ENCODE measurements at places on chromosomes 7 and 10. TPM values are rescaled to one million over a fixed set of nuclear protein-coding genes. Genes with fewer than 3 reads are reported as not detected.
A peak's percentile ranks its signal among the peaks of the same experiment; 100 is the strongest.

GRM8 gene
- not detected for total RNA-seq

GRCh38 chr7:134480202-134480601 lies 21.3 kb upstream of the AKR1B1 start:
- DNase-seq = no peak

- DNase-seq = peak; percentile 48
Observed at GRCh38 chr10:986137-986825, 2.0 kb upstream of the GTPBP4 start.

DNA sequence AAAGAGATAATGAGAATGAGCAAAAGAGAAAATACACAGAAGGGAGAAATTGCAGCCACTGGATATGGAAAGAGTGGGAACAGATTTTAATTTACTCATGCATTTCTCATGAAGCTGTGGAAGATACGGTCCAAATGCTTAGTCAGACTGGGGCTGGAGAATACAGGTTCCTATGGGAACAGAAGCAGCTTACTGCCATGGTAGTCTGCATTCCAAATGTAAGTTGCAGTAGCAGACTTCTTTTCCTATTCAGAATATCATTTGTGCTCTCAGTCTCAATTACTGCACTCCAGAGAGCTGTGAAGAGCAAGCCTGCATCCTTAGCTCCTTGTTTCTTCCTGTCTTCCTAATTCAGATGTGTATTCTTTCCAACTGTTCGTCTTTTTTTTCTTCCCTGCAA lies 190.8 kb upstream of the TMEM196 start:
- DNase-seq = peak; percentile 60

- DNase-seq = no peak
Observed at GRCh38 chr7:23533238-23533604, 1.4 kb upstream of the TRA2A start.

CALML3 gene
- not detected for total RNA-seq

MGMT gene
- total RNA-seq = 7.5 TPM

SSBP1 gene
- 328 TPM for total RNA-seq

DNA sequence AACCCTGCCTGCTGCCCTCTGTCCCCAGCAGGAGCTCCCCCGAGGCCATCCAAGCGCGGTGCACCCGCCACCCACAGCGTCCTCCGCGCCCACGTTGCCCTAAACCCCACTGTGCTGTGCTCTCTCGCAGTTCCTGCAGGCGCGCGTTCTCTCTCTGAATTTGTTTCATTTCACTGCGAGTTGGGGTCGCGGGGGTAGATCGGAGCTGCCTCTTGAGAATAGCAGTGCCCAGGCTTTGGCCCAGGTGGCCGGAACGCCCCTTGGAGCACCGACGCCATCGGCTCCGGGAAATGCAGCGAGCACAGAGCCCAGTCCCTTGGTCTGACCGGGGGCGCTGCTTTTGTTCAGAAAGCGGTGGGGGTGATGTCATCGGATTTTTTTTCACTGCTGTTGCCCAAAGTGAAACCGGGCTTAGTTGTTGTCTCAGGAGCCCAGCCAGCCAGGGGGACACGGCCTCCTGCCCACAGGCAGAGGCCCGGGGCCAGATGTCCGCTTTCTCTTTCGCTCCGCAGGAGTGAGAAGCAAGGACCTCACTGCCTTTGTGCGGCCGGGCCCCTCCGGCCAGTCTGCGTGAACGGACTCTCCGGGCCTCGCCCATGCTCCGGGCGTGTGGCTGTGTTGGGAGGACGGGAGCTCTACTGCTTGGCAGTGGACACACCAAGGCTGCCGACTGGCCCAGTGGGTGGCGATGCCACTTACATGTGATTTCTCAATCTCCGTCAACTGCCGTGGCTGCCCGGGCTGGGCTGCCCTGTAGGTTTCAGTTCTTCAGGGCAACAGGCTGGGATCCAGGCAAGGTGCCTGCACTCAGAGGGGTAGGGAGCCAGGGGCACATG lies 43.1 kb downstream of the FOXK1 start:
- peak; percentile 96 for DNase-seq

DNA sequence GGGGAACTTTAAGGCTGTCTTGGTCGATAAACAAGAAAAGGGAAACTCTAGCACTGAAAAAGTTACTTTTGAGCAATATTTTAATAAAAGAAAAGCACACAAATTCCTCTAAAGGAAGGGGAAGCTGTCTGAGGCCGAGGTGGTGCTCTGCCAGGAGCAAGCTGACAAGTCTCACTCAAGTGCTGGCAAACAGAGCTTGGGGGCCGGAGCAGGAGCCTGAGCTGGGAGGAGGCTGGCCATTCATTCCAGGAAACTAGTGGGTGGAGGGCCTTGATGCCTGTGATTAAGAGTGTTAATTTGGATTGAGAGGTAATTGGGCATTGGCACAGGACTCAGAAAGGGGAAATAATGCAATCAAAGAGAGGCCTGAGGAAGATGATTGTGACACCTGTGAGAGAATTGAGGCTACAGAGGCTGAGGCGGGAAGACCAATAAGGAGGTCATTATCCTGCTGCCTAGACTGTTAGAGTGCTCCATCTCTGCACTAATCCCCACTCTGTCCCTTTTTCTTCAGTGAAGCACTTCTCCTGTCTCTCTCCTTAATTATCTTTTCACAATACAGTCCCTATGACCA lies 154.9 kb upstream of the COL1A2 start:
- no peak for DNase-seq

- no peak for DNase-seq
Observed at GRCh38 chr7:99987846-99988245, 12.0 kb upstream of the AZGP1 start.

DNA sequence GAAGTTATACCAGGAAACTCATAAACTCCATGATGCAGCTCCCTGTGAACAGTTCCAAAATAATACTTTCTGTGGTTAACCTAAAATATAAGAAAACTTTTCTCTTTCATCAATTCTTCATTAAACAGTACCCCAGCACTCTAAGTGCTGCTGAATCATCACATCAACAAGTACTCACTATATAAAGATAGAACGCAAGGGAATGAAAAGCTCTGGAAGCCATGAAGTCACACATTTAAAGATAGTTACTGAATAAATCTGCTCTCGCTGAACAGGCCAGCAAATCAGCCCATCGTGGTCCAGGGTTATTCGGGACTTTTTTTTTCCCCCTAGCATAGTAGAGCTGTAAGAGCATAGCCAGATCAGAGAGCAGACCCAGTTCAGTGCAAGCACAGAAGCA lies 254.3 kb downstream of the IPMK start:
- no peak for DNase-seq

- no peak for DNase-seq
Observed at GRCh38 chr10:85864173-85864549, 502.4 kb downstream of the GRID1 start.

DNA sequence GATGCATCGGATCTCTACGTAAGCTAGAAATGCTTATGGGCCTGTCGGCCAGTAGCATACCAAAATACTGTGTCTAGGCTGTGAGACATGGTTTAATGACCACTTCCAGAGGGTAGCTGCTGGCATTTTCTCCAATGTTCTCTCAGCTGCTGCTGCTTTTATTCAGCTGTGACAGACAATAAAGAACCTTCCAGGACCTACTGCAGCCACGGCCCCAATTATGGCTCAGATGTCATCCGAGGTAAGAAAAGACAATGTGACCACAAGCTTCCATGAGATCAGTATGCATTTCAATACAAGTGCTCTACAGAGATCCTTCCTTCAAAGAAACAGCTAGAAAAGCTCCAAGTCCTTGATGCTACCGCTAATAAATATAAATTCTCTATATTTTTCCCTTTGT lies 256.2 kb downstream of the SDHAF3 start:
- no peak for DNase-seq

DNA sequence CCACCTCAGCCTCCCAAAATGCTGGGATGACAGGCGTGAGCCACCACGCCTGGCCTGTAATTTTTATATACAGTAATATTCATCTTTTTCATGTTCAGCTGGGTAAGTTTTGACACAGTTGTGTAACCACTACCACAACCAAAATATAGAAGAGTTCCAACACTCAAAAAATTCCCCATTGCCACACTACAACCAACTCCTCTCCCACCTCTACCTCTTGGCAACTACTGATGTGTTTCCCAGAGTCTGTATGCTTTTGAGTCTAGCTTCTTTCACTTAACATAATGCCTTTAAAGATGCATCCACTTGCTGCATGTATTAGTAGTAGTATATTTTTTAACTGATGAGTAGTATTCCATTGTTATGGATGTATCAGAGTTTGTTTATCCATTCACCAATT lies 90.7 kb downstream of the SRPK2 start:
- no peak for DNase-seq

DNA sequence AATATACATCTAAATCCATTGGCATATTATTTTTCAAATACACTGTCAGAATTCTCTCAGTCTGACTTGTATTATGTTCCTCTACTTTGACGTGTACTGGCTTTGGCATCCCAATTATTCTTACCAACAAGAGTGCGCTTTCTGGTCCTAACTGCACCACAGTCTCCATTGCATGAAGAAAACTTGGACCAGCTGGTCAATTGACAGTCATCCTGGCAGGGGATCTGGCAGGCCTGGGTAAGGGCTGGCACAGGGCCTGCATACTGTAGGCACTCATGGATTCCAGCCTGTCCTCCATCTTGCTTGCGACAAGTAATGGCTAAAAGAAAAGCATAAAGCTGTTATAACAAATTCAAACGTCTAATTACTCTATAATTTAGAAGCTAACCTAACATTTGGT lies 384.9 kb downstream of the THSD7A start:
- no peak for DNase-seq

CYP2C9 gene
- total RNA-seq = 0.29 TPM

SPDYE1 gene
- total RNA-seq = not detected

- DNase-seq = no peak
Observed at GRCh38 chr10:61688551-61689308, 26.0 kb downstream of the CABCOCO1 start.

DNA sequence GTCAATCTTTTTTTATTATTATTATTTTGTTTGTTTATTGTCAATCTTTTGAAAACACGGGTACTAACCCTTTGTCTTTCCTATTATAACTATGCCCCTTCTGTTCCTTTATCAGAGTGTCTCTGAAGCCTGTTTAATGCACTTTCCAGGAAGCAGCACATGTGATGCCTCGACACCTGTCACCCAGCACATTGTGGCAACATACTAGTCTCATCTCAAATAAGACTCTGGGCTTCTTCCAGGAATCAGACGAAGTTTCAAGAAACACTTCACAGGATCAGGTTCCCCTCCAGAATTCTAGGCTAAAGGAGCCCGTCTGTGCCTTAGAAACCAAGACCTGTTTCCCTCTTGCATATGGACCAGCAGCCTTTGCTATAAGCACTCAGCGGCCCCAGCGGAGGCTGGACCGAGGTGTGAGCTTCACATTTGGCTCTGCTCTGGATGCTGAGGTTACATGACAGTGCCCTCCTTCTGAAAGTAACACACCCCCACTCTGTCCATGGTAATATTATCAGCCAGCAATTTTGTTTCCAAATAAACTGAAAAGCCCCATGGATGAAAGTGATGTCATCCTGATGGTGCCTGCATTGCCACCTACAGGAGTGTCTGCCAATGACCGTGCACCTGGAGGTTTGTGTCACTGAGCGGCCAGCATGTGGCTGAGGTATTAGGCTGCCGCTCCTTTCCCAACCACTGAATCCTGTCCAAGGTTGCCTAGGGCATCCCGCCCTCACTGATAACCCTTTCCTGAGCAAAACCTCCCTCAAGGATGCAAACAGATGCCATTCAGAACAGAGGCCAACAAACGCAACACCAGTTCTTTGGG lies 38.1 kb downstream of the MKI67 start:
- peak; percentile 45 for DNase-seq

DNA sequence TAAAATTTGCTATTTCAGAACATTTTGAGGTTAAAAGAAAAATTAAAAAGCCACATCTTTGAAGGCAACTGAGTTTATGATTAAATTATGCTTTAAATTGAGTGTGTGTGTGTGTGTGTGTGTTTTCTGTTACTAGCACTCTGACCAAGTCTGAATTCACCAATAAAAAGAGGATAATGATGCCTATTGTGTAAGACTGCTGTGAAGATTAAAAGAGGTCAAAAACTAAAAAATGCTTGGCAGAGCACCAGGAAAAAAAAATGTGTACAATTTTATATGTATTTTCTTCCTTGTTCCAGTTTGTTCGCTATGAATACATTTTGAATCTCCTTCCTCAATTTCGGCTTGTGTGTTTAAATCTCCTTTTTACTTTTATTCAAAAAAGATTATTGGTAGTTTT lies 316.6 kb upstream of the MAGI2 start:
- DNase-seq = no peak

Measured in RPMI7951 (cell line).